NCI-H187 treated with DMSO at 0.1 percent for 48 hours (cell line): ENCODE measurements at places on chromosomes 12 and 14.
A peak's percentile ranks its signal among the peaks of the same experiment; 100 is the strongest.

DNA sequence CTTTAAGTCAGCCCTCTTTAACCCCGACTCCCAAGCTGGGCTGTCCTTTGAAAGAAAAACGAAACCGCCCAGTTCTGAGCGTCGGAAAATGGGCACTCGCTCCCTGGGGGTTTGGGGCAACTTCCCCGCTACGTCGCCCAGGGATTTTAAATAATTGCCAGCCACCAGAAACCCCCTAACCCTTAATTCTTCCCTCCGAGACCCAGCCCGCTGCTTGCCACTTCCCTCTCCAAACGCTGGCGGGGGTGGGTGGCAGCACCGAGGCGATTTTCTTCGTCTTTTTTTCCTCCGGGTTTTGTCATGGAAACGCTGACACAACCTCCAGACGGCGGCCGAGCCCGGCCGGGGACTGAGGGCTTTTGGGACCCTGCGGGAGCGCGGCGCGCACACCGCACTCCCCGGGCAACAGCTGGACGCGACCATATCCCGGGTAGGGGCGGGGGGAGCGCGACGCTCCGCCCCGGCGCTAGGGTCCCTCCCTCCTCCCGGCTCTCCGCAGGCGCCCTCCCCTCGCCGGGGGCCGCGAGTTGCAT lies at the start of gene CHST11:
Gene CHST11 (plus strand): TSS at position 532 of the 533 bp plus-strand sequence.
- DNase-seq = peak; percentile 48

DNA sequence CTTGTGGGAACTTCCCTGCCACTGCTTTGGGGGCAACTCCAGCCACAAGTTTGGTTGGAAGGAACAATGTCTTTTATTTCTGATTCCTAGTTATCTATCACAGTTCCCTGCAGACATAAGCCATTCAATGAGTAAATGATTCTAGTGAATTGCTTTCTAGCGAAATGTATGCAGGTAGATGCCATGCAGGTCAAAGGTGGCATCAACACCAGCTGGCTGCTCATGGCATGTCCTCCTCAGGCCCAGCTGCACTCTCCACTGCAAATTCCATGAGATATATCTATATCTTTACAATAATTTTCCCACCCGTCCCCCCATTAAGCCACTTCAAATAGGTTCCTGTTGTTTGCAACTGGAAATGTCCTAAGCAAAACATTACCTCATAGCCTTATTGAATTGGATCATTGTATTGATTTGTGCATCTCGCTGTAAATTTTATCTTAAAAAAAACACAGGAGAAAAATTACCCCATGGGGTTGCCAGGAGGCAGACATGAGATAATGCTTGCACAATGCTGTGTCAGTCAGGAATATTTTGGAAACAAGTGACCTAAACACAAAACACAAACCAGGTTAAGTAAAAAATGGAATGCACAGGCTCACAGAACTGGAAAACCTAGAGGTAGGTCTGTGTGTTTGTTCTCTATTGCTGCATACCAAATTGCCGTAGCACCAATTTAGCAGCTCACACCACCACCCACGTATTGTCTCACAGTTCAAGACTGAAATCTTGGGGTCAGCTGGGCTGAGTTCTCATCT lies 32.8 kb upstream of the TXNRD1 start:
- no peak for DNase-seq

GRCh38 chr14:75542588-75543091 lies 20.4 kb downstream of the BATF start:
- DNase-seq = no peak

DNA sequence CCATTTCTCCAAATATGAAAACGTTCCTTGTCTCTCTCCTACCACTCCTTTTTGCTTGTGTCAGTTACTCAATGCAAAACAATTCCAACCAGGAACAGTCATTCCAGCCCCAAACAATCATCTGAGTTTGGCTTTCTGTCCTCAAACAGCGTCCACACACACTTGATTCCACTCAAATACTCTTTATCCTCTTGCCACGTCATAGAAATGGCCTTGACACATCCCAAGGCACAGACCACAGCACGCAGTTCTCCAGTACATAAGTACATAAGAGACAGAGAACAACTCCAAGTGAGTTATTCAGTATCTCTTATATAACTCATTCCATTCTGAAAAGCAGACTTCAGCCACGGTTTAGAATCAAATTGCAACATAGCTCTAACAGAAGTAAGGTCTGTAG lies 299.2 kb downstream of the RPS29 start:
- DNase-seq = no peak

- no peak for DNase-seq
Measured at GRCh38 chr12:102394200-102394599, 86.2 kb downstream of the IGF1 start.

DNA sequence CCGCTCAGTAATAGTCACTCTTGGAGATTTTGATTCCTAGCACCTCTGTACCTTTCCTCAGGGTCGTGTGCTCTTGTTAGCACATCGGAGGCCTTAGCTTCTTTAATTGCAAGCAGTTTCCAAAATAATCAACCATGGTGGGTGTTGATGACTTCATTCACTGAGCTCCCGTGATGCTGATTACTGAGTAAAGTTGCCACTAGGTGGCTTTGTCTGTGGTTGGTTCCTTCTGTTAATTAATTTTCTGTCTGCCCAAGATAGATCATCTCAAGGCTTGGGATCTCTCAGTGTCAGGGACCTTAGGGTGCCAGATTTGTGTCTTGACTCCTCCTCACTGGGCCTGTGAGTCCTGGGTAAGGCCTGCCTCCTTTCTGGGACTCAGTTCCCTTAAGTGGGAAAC lies 54.3 kb downstream of the PTPN11 start:
- DNase-seq = no peak

- DNase-seq = no peak
Measured at GRCh38 chr12:7354529-7354928, 50.7 kb downstream of the ACSM4 start.

- DNase-seq = no peak
Measured at GRCh38 chr14:57957441-57957840, 91.5 kb upstream of the SLC35F4 start.

GRCh38 chr12:124545508-124546418 lies 21.6 kb downstream of the NCOR2 start:
- no peak for DNase-seq

DNA sequence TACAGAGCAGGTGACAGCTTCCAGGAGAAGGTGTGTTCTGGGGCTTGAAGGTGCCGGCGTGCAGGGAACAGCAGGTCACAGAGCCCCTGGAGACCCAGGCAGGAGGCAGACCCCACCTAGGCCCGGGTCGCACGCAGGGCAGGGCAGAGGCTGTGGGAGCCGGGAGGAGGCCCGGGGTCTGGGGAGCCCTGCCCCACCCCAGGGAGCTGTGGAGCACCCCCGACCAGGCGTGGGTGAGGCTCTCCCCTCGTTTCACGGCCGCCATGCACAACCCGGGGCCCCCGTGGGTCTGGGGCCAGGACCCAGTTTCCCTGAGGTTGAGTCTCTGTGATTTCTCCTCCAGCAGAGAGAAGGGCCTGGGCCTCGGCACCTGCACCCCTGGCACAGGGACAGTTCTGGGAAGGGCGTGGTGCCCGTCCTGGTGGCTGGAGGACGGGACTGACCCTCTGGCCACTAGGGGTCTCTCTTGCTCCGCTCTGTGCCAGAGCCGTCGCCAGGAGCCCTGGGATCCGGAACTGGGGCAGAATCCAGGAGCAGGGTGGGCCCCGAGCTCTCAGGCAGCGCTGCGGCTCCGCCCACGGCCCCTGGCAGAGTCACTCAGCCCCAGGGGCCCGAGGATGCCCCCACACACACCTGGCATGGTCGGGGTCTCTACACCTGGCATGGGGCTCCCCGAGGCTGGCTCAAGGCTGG lies 75.2 kb upstream of the FBRSL1 start:
- DNase-seq = peak; percentile 46

GRCh38 chr12:89352492-89353187 lies at the start of gene DUSP6:
Gene DUSP6, minus strand, starts transcription at chr12:89352501. Its CDS starts 462 bp downstream, at chr12:89352039.
- peak; percentile 94 for DNase-seq

- no peak for DNase-seq
Measured at GRCh38 chr12:29901585-29901984, 117.8 kb upstream of the TMTC1 start.

DNA sequence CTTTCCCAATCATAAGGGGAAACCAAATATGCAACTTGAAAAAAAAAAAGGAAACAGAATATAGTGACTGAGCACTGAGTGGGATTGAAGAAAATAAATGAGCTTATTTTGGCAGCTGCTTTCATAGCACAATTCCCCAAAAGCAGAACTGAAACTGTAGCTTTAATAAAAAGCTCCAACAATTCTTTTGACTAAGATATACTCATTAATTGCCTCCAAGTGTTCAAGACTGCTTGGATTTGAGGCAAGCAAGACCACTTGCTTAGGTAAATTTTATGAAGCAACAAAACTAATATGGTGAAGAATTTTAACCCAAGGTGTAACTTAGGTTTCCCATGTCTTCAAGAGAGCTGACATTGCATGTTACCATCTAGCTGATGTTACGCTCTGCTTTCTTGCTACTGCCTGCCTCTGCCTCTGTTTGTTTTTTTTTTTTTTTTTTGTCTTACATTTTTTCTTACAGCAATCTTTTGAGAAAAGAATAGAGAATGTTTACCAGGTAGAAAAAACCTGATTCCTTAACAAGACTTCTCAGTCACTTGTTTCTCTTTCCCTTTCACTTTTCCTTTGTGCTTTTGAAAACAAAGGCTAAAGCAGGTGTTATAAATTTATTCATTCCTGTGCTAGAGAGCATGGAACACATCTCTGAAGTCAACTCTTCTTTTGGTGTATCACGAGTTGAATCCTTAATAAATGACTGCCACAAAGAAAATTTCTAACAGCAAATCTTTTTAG lies 134.4 kb downstream of the BCAT1 start:
- DNase-seq = no peak

DNA sequence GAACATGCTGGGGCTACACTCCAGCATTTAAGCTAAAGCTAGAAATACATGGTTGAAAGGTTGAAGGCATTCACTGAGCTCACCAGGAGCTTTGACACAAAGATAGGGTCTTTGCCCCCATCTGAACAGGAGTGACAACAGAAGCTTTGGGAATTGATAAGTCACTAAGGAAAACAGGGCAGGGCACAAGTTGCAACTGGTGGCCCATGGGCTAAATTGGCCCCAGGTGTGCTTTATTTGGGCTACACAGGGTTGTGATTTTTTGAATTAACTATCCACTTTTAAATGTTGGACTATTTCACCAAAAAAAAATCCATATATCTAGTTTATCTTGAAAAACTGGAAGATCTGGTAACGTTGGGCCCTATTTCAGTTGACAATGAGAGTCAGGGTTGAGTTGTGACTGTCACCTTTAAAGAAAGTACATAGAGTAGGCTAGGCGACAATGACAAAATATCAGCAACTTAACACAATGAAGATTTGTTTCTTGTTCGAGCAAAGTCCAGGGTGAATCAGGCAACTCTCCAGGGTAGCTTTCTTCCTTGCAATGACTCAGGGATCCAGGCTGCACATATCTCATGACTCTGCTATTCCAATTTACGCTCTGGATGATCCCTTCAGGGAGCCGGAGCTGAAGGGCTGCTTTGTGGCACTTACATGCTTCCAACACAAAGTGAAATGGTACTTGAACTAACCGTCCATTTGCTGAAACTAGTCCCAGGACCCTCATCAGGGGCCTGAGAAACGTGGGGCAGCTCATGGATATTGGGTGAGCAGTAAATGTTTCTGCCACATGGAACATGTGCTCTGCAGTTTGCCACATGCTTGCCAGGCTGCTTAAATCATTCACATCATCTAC lies 13.3 kb upstream of the EIF4B start:
- DNase-seq = no peak

DNA sequence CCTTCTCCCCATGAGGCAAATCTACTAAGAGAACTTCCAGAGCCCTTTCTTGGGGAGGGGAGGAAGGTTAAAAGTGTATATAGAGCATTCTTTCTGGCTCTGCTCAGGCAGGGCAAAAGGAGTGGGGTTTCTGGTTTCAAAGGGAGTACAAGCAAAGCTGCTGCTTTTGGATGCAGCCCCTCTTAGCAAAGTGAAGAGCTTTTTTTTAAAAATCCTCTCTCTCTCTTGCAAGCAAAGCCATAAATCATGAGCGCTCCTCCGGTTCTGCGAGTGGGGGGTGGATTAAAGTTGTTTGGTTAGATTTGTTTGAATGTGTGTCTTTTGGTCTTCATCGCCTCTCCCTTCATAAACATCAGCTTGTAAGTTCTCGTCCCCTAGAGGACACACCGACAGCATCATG lies 546.6 kb upstream of the TBX3 start:
- DNase-seq = no peak

GRCh38 chr12:112965643-112966042 lies 12.7 kb upstream of the OAS2 start:
- no peak for DNase-seq

- DNase-seq = no peak
Measured at GRCh38 chr14:105999361-106000028, 473.1 kb downstream of the TMEM121 start.

DNA sequence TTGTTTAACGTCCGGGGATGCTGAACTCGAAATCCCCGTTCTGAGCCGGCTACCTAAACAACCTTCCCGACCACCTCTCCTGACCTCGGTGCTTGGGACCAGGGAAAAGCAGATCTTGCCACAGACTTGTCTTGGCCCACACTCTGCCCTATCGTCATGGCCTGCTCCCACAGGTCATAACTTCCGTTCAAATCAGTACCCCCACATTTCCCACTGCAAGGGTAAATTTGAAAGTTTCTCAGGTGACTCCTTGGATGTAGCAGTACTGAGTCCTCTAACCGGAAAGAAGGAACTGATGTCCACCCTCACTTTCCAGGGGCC lies 612 bp upstream of the RBM23 start:
- DNase-seq = no peak

DNA sequence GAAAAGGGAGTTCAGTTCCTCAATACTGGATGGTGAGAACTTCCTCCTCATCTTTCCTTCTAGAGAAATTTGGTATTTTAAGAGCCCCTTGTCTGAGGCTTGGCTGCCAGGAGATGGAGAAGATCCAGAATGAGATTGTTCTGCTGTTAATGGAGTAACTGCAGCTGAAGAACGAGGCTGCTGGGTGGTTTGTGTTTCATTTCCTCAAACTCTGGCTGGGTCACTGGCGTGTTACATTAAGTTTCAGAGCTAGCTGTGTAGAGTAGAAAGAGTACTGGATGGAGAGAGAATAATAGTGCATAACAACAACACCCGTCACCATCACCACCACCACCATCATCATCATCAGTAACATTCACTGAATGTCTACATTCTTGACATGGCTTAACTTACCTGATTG lies 325.0 kb upstream of the TBX3 start:
- no peak for DNase-seq

GRCh38 chr14:89303456-89304435 lies 113.3 kb downstream of the FOXN3 start:
- peak; percentile 87 for DNase-seq

GRCh38 chr12:130639476-130640424 lies 76.3 kb downstream of the RIMBP2 start:
- no peak for DNase-seq
